ENCODE measurements at places on chromosomes 7 and 10.
A peak's percentile ranks its signal among the peaks of the same experiment; 100 is the strongest.

DNA sequence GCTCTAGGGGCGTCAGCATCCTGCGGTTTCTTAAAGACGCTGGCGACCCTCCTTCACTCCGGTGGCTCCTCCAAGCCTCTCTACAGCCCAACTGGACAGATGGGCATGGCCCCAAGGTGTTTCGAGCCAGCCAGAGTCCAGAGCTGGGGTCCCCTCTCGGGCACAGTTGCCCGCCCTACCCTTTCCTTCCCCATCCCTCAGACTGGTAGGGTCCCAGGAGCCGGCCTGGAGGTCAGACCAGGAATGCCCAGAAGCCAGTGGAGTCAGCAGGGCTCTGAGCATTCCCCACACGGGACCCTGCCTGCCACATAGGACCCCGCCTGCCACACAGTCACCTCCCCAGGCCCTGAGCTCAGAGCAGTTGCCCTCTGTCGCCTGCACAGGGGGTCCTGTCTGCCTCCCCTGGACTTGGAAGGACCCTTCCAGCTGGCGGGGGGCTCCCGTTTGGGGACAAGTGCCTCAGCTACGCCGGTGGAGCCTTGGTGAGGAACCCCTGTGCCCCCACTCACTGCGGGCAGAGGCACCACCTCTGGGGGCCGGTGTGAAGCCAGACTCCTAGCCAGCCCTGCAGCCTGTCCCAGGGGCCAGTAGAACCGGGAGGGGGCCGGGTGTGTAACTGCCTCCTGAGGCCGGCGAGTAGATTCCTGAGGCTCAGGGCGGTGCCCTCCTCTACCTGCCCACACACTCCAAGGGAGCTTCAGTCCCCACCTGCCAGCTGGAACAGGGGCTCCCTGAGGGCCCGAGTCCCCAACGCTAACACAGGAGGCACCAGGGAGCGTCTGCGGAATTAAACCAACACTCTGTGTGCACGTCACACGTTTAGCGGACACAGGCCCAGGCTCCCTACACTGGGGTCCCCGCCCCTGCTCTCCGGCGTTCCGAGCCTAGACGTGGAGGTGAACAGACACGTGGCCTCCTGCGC, 19.4 kb upstream of the PDGFA start:
- no peak for DNase-seq

- DNase-seq, result no peak
Observed at GRCh38 chr10:69382382-69383117, 34.2 kb downstream of the TACR2 start.

- no peak for DNase-seq
Observed at GRCh38 chr10:31083765-31084184, 52.1 kb upstream of the ZNF438 start.

DNA sequence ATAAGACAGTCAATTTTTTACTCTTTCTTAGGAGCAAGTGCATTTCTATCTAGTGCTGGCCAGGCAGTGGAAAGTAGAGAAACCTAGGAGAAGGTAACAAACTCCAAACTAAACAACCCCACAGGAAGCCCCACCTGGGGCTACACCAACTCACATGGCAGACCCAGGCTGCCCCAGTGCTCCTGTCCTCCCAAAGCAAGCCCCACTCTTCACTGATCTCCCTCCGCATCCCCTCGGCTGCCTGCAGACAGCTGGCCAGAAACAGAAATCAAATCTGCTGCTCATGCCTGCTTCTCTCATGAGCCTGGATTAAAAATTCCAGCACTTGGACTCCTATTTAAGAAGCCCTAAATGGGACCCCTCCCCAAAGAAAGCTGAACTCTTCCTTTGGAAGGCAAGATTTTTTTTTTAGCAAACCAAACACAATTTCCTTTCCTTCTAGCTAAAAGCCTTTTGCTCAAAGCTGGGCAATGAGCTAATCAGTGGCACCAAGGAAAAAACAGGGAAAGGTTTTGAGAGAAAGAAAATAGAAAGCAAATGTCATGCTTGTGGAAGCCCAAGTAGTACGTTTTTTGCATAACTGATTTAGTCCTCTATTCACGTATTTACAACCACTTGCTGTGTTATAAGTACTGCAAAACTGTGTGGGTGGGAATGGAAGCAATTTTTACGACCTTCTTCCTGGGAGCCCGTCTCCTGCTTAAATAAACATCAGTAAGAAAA, 10.8 kb downstream of the PDE1C start:
- no peak for DNase-seq

GRCh38 chr7:99121496-99122021, 22.3 kb downstream of the SMURF1 start:
- DNase-seq, result peak; percentile 62

DNA sequence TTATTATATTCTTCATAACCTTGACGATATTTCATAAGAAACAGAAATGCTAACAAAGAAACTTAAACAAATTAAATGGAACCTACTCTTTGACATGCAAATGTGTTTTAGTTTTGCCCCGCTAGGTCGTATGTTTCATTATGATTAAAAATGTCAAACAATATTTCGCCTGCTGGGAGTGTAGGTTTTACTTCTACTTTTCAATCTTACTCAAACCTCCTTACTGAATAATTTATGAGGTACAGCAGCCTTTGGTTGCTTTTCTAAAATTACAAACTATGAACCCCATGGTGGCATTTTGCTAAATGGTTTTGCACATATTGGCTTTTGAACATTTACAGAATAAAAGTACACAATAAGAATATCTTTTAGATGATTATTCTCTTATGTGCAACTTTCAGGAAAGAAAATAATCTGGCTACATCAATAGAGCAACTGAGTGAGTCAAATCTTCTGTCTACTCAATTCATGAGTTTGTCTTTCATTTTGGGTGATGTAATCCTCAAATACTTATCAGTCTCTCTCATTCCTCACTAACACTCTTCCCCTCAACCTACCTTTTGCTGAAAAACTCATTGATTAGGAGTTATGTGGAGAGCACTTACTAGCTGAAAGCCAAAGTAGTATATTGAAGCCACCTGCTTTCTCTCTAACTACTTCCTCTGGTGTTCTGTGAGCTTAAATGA, 1226.4 kb downstream of the XPNPEP1 start:
- no peak for DNase-seq

- DNase-seq, result no peak
Observed at GRCh38 chr10:132602614-132603013, 65.0 kb downstream of the INPP5A start.

DNA sequence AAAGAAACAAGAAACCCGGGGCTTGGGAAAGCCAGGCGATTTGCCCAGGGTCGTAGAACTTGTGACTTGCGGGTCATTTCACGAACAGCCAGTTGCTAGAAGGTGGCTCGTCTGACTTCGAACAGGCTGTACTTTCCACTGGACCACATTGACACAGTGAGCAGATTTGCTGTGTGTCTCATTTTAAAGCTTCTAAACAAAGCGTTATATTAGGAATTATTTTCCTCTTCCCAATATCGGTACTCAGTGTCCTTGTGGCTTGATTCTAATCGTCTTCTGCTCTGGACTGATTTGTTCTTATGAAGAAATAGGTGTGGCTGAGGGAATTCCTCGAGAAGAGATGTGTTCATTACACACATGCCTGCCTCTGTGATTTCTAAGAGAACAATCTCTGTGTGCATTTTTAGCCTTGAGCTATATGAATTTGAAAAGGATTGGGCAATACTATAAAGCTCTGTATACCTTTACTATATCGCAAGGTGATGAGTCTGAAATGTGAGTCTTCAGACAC, 150.0 kb upstream of the PRR15 start:
- no peak for DNase-seq

DNA sequence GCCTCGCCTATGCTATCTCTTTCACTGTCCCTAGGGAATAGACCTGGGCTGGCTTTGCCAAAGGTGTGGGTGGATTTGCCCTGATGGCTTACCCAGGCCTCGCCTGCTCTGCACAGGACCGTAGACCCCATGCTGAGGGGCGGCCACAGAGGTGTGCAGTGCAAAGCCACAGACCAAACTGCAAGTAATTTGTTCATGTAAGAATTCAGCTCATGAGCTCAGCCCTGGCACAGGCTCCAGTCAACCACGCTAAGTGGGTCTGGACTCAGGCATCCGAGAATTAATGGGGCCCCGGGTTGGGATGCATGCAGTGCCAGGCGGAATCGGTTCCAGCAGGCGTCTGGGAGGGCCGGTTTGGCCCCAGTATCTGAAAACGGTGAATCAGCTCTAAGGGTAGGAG, 445.2 kb downstream of the DNAJB6 start:
- no peak for DNase-seq

GRCh38 chr10:15562578-15562977, 157.1 kb downstream of the ITGA8 start:
- no peak for DNase-seq
